Activated naive CD4-positive, alpha-beta T cell treated with anti-CD3 and anti-CD28 coated beads, Interleukin-2, amount 10 ng/mL, durations not matched to agents 7 days and 5 days (primary cell): ENCODE measurements at places on chromosomes 7 and 10.

- DNase-seq: no peak
These were observed 16.4 kb downstream of the ITPRIP start for GRCh38 chr10:104321725-104322415.

GRCh38 chr7:34453150-34453549, 204.9 kb upstream of the NPSR1 start:
- DNase-seq: no peak

- DNase-seq: no peak
These were observed 11.9 kb downstream of the ZCCHC24 start for GRCh38 chr10:79433324-79434222.

DNA sequence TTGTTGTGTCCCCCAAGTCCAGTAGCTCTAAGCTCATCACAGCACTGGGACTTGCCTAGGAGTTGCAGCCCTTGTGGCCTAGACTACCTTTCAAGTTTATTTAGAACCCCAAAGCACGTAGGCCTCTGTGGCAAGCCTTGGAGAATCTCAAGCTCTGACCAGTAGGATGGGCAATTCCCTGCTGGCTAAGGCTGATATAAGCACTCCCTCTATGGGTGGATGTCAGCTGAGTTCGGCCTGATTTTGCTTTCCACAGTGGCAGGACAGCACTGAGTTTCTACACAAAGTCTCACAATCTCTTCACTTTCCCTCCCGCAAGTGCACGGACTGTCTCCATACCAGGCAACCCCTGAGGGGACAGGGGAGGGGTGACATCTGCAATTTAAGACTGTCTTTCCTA, 886.4 kb upstream of the LRRN3 start:
- DNase-seq: no peak

- DNase-seq: no peak
These were observed 128.5 kb downstream of the ANKRD7 start for GRCh38 chr7:118352867-118353453.

DNA sequence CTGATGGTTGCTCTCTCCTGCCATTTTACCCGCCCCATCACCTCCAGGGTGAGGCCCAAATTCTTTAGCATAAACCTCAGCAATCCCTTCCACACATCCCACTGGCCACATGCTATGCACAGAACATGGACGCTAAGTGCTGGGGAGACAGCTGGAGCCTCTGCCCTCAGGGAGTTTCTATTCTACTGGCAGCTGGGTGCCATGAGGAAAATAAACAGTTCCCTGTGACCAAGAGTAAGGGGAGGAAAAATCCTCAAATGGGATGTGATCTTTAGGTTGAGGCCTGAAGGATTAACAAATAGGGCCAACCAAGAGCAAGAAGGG, 1.2 kb downstream of the PARP12 start:
- DNase-seq: no peak

DNA sequence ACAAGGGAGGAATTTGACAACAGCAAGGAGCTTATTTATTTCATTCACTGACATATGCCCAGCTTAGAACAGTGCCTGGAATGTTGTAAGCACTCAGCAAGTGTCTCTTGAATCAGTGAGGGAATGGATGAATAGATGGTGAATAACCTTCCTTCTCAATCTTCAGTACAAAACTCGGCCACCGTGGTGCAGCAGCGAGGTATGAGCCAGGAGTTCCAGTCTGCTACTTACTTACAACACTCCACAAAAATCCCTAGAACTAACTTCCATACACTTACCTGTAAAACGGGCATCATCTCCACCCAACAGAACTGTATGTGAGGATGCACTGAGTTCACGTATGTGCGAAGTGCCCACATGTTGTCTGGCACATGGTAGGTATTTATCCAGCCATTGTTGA, 237.4 kb downstream of the WDR11 start:
- DNase-seq: no peak

- DNase-seq: no peak
These were observed 14.2 kb upstream of the SLC18A3 start for GRCh38 chr10:49595713-49596492.

DNA sequence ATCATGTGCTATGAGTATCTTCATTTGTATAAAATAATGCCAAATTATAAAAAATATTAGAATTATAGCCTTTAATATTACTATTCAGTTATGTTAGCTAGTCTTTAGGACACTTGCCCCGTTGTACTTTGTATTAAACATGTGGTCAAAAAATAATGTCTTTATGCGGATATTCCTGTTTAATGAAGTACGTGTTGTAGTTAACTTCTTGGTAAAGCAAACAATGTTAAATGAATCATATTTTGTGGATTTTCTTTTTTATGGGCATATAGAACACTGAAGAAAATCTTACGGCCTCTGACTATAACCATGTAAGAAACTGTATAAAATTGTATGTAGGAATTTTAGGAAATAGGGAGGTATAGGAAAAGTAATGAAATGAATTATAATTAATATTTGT, 14.3 kb downstream of the GLCCI1 start:
- no peak for DNase-seq

GRCh38 chr7:143305423-143306070, 10.4 kb upstream of the CLCN1 start:
- peak; percentile 76 for DNase-seq

DNA sequence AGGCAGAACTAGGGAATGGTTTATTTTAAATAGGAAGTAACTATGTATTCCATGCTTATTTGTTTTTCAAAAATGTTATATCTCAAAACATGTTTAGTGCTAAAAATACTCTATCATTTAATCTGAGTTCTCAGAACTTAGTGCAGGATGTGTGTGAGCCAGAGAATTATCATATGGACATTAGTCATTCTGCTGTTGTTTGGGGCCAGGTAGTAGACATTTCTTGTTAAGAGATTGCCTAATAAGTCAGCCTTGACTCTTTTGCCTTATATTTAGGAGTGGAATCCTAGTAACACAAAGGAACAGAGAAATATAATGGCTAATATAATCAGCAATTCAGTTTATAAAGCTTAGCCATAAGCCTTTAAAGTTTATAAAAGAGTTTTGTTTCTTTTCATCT, 149.8 kb downstream of the CCSER2 start:
- DNase-seq: no peak

DNA sequence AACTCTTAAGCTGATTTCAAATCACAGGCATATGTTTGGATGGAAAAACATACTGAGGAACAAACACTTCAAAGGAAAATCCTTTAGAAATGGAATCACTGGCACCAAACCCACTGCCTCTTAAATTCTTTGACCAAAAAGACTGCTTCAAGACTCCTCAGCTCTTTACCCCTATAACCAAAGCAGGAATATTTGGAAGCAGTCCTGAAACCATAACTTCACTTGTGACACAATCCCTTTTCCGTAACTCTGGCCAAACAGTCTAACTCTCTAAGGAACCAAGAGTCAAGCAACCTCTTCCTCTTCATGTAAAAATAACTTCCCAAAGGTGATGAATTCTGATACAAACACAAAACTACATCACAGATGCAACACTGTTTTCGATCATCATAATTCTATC, 104.3 kb downstream of the MTERF1 start:
- no peak for DNase-seq

DNA sequence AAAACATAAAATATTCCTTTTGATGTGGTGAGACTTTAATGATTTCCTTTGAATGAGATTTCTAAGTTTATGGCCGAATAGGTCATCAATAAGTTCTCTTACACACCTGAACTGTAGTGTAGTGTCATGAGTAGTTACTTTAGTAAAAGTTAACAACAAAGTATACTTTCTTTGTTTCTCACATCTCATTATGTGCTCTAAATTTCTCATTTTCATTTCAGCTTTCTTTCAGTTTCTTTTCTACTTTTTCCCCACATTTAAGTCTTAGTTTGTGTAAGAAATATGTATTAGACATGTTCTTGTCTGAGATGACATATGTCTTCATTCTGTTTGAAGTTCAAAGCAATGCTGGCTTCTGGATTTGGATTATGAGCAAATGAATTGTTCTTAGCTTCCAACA, 348.1 kb downstream of the ANKRD7 start:
- DNase-seq: no peak

DNA sequence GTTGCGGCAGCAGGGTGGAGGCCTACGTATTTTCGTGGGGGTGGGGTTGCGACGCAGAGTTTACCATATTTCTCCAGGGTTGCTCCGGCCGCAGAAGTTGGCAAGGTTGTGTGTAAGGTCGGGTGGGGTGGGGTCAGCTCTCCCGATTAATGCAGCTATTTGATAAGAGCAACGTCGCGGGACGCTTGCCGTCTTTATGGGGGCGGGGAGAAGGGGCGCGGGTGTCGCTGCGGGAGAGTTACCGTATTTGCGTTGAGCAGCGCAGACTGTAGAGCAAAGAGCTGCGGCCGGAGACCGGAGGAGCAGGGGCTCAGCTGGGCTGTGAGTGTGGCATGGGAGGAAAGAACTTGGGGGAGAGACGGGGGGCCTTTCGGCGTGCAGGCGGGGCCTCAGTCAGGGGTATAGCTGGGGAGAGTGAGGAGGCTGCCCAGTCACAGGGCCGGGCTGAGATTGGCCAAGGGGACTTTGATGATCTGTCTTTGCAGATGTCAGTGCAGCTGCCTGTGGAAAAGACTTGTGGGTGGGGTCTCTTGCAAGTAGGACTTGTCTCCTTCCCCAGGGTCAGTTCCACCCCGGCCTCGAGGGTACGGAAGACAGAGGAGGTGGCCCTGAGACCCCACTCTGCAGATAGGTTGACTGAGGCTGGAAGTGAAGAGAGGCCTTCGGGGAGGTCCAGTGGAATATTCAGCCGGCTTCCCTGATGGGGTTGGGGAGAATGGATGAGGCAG, 26.6 kb downstream of the ZNF775 start:
- DNase-seq: no peak

DNA sequence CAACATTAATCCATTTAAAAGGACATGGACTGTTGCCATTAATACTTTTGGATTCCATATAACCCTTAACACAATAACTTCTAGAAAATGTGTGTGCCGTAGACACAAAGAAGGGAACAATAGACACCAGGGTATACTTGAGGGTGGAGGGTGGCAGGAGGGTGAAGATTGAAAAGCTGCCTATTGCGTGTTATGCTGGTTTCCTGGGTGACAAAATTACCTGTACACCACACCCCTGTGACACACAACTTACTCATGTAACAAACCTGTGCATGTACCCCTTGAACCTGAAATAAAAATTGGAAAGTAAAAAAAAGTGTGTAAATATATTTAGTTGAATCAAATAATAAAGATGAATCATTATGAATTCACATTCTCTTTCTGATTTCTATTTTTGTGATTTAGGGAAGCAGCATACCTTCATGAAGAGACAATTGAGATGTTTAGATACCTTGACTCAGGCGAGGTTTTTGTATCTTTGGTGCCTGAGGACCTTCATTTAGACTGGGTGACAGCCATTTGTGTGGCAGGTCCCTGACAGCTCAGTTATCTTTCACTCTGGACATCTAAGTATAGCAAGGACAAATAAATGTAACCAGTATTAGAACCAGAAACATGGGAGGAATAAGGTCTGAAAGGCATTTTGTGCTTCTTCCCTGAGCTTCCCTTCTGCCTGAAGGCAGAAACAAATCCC, 28.7 kb downstream of the GIMAP8 start:
- peak; percentile 50 for DNase-seq

DNA sequence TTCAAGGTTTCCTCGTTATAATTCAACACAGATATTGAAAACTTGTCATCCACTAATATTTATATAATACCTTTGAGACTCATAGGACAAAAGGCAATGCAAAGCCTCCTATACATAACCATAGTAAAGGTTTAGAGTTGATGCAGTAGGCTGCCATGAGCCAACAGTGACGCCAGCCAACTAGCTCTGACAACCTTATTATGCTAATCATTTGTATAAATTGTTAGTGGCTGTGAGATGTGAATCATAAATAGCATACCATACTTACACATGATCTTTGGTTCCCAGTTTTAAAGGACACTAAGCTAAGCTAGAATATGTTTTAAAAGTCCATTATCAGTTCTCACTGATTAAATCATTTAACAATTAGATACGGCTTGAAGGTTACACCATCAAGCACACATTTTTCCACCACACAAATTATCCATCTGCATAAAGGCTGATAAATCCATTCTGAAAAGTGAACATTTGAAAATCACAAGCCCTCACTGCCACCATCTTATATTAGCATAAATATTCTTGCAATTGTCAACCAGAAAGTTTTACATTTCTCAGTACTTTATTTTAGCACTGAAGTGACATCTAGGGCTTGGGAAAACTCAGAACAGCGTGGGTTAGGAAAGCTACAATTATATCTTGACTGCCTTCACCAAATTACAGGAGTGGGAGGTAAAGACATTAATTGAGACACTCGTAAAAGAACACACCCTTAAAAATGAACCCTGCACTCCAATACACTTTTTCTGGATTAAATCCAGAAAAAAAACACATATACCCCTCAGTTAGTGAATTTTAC, 30.7 kb downstream of the COA1 start:
- no peak for DNase-seq

DNA sequence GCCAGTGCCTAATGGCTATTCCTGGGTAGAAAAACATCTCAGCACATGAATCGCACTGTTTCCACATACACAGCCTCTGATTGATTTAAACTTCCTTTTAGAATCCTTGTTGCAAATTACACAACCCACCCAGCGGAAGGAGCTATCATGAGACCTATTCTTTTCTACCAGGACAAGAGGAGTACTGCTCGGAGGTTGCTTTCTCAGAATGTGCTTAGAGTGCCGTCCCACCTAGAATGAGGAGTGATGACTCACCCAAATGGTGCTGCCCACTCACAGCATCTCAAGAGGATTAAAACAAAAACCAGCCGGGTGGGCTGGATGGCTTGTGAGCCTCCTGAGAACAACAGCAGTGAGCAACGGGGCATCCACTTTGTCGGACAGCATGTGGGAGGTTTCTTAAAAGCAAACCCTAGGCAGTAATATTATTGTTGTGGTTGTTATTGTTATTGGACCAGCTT, 128.9 kb downstream of the DGKI start:
- no peak for DNase-seq

- no peak for DNase-seq
These were observed 12.7 kb downstream of the PPIF start for GRCh38 chr10:79359816-79360498.

DNA sequence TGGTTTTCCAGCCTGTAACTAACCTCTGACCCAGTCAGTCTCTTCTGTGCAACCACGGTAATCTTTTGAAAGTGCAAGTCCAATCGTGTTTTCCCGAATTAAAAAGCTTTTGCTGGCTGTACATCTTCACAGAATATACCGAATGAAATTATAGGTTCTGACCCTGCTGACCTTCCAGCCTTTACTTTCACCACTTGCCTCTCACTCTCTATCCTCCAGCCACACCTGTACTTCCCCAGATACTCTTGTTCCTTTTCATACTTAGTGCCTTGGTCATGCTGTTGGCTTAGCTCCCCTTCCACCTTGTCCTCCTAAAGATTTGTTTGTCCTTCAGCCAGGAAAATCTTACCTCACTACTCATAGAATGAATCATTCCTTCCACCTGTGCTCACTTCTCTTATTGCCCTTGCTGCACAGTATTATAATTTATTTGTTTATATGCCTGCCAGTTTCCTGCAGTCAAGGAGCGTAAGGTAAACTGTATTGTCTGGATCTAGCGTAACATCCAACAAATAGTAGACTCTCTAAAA, 2.3 kb upstream of the PNPLA8 start:
- DNase-seq: no peak

GRCh38 chr10:118692872-118693271, 61.9 kb downstream of the CACUL1 start:
- DNase-seq: no peak
